ENCODE measurements at places on chromosomes 3 and 15.

DNA sequence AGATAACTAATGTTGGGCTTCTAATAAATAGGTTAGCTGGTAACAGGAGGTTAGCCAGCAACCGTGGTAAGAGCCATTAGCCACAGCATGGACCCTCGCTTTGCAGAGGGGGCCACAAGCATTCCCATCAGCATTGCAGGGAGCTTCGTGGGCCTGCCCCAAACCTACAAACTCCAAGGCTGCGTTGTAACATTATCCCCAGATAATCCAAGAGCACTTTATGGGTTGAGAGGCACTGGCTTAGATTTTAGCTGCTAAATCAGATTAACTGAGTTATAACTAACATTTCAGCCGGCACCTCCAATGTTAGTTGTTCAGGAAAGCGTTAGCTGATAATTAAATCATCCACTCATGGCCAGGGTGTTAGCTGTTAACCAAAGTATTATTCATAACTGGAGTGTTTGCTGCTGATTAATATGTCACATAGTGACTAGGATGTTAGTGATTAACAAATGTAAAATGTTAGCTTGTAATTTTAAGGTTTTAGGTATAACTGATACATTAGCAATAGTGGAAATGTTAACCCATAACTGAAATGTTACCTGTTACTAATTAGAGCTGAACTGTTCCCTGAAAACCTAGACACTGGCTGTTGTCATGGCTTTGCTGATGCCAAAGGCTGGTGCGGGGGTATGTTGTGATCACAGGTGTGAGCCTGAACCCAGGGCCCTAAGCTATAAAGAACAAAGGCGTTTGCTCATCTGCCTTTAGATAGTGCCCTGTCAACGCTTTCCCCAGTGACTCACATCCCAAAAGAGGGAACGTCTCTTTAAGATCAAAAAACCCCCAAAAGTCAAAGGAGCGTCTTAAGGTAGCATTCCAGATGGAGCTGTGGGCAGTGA, 56.2 kb downstream of the SLC6A6 start:
- DNase-seq: no peak

GRCh38 chr3:141395005-141395589, 26.8 kb downstream of the ZBTB38 start:
- no peak for DNase-seq

DNA sequence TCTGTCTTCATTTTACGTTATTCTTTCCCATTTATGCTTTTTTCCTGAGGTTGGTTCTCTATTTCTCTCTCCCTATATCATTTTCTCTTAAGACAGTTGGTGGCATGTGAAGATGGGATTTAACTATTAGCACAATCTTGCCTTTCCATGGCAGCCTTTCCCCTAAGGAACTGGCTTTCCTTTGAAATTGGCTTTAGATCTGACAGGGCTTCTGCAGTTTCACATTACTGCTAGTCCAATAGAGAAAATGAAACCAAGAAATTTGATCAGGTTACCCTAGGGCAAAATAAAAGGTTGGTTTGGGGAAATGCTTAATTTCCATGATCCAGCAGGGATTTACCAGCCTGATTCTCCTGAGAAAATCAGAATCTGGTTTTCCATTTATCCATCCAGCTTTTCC, 22.7 kb upstream of the CHL1 start:
- DNase-seq: no peak

- no peak for DNase-seq
Observed at GRCh38 chr3:112379020-112379690, 46.2 kb downstream of the CD200 start.

- no peak for DNase-seq
Observed at GRCh38 chr15:82309802-82310201, 39.5 kb downstream of the GOLGA6L10 start.

- no peak for DNase-seq
Observed at GRCh38 chr3:37050282-37050681, 57.0 kb downstream of the MLH1 start.

DNA sequence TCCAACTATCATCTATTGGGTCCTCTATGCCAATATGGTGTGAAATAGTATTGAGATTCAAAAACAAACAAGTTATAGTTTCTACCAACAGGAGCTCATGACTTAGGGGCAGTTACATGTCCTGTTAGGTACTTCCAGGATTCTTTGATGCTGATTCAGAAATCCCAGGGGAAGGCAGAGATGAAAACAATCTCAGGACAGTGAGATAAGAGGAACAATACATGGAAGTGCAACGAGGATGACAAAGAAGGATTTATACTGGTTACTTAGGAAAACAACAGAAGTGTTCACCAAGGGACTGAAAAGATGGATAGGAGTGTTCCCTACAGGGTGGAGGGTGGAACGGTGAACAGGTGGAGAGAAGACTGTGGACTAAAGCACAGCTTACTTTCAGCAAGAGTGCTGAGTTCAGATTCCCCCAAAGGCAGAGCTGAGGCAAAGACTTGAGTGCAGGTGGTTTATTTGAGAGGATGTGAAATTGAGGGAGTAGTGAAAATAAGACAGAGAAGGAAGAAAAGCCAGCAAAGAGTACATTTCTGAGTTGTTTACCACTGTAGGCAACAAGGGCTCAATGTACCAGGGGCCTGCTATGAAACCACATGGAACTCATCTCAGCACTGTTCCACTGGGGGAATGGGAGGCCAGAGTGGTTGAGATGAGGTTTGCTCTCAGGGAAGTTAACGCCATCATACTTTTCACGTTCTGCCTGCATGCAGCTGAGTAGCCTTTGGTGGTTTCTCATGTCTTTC, 68.1 kb downstream of the TRIM69 start:
- DNase-seq: no peak

GRCh38 chr3:5058471-5058951, 63.6 kb upstream of the ARL8B start:
- DNase-seq: no peak

DNA sequence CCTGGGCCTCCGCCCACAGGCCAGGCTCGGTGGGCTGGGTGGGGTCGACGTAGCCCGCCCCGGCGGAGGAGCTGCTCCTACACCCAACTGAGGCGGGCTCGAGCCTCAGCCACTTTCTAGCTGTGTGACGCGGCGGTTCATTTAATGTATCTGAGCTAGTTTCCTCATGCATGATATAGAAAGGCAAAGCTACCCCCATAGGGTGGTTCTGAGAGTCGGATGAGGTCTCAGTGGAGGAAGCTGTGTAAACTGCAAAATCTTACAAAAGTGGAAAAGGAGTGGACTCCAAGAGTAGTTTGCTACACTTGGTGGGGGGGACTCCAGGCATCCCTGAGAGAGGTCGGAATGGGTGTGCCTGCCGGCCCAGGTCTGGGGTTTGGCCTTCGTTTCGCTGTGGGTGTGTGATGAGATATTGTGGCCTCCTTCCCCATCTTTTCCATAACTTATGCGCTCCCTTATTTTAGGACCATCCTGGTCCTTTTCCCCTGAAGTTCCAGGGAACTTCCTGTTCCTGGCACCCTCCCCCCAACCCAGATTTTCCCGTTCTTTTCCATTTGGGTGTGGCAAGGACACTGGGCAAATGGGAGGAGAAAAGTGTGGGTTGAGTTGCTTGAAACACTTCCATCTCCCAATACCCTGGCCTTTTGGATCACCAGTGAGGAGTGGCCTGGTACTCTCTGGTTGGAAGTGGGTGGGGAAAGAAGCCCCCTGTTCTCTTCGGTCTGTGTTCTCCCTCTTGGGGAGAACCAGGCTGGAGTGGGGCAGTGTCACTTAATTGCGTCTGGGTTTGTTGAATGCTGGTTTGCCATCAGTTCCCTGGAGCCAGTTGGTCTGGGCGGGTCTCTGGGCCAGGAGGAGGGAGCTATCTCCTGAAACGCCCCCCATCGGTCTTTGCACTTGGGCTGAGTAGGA, 1.1 kb downstream of the PDIA5 start:
- no peak for DNase-seq

GRCh38 chr3:38323060-38323459, 23.5 kb upstream of the XYLB start:
- DNase-seq: no peak

GRCh38 chr3:188104050-188104449, 49.9 kb upstream of the LPP start:
- DNase-seq: no peak

GRCh38 chr3:23659274-23659673, 146.5 kb upstream of the UBE2E1 start:
- no peak for DNase-seq

DNA sequence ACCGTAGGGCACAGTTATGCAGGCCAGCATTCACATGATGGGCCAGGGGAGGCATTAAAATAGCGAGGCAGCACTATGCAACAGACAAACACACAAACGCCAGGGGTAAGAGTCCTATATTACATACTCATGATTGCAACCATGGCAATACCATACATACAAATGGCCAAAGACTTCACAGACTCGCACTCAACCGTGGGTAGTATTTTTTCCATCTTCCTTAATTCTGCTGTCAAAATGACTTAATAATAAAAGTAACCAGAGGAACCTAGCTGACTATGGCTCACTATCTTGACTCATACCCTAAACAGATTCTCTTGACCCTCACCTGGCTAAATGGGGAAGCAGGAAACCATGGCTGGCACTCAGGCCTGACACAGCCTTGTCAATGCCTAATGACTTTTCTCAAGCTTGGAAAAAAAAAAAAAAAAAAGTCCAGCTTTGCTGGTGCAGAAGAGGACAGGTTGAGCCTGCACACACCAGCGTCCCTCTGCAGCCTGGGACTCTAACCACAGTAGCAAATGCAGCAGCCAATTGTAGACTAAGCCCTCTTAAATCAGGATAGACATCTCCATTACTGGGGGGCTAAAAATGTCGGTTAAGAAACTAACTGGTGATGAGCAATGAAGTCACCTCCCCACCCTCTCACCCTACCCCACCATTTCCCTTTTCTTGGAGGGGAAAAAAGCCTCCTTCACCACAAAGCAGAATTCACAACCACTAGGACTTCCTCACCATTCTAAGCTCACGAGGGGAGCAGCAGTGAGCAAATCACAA, 23.1 kb downstream of the CCDC12 start:
- DNase-seq: no peak

DNA sequence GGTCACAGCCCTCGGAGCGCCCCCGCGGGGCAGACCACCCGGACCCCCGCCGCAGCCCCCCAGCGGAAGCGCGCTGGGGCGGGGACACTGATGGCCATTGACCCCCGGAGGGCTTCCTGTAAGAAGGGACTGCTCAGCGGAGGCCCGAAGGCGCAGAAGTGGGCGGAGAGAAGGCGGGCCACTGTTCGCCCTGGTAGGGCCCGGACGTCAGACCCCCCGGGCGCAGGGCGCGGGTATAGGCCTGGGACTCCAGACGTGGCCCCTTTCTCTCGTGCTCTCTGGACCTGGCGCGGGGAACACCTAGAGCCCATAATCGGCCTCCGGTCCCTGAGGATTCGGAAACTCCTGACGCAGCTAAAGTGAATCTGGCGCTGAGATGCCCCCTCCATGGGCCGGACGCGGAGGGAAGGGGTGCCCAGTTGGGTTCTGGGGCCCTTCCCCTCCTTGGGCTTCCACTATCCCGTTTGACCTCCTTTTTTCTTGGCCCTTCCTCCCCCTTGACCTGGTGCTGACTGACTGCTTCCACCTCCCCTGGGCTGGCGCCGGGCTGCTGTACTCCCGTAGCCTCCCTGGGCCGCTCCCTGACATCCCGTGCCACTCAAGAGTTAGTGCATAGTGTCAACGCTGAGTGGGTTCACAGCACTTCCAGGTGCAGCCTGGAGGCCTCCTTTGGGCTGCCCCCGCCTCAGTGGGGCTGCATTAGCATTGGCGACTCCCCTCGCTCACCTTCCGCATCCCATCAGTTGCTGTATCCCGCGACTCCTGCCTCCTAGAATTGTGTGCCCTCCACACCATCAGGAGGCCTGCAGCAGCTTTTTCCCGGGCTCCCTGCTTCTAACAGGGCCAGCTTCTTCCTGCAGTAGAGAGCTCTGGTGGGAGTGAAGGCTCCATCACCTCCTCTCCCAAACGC, 694 bp downstream of the ABTB1 start:
- no peak for DNase-seq

DNA sequence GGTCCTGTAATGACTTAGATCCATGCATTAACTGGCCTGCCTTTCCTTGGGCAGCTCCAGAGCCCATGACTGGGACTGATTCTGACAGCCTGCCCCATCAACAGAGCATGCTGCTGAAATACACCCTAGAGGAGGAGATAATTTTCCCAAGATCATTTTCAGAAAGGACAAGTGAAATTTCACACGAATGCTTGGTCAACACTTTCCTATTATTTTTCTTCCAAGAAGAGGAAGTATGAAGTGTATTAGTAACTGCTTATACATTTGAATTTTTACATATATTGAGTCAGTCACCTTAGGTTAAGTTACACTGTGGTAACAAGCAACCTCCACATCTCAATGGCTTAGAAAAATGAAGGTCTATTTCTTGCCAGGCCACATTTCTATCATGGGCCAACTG, 9.7 kb upstream of the NMNAT3 start:
- no peak for DNase-seq

GRCh38 chr15:101250341-101250831, 1.5 kb downstream of the CHSY1 start:
- no peak for DNase-seq

DNA sequence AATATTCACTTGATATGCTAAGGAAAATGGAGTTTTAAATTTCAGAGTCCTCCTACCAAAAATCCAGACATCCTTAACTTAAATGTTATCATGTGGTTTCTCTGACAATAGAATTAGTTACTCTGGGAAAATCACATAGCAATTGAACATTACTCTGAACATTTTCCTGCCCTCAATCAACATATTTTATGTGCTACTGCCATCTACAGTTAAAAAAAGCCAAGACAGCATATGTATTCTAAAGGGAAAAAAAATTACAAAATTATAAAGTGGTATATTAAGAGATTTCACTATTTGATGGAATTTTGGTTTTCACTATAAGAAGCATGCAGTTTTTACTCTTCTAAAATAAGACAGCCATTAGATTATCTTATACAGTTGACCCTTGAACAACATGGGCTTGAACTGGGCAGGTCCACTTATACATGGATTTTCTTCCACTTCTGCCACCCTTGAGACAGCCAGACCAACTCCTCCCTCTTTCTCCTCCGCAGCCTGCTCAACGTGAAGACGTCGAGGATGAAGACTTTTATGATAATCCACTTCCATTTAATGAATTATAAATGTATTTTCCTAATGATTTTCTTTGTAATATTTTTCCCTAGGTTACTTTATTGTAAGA, 122.3 kb downstream of the ATP1B3 start:
- DNase-seq: no peak

DNA sequence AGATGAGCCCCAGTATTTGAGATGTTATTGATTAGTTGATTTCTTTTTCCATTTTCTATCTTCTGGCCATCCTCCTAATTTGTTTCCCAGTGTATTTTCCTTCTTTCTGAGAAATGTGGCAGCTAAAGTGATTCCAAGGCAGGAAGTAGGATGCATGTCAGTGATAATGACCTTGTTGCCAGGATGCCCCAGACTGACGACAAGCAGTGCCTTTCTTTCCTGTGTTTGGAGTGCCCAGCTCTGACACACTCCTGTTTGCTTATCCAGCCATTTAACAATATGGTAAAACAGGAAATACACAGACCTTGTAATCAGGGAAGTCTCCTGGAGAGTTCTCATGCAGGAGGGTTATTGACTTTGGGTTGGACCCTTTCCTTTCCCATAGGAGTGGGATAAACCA, 20.4 kb downstream of the TMOD2 start:
- DNase-seq: no peak

GRCh38 chr3:47113669-47114365, 50.1 kb downstream of the SETD2 start:
- DNase-seq: no peak
